ENCODE measurements at places on chromosomes 1 and 21. TPM values are rescaled to one million over a fixed set of nuclear protein-coding genes. Genes with fewer than 3 reads are reported as not detected.

Gene ID3
- 698 TPM for total RNA-seq

Gene PPIAL4G
- total RNA-seq = not detected

GRCh38 chr1:48035371-48036141 lies 38.4 kb upstream of the TRABD2B start:
- H3K4me1 ChIP-seq = peaks cover 36% of the 10 kb centered on the region
- no peaks in the 10 kb centered on the region for H3K36me3 ChIP-seq
- no peak overlapping the region for H3K27ac ChIP-seq
- H3K27me3 ChIP-seq = no peaks in the 10 kb centered on the region
- no peak for DNase-seq

DNA sequence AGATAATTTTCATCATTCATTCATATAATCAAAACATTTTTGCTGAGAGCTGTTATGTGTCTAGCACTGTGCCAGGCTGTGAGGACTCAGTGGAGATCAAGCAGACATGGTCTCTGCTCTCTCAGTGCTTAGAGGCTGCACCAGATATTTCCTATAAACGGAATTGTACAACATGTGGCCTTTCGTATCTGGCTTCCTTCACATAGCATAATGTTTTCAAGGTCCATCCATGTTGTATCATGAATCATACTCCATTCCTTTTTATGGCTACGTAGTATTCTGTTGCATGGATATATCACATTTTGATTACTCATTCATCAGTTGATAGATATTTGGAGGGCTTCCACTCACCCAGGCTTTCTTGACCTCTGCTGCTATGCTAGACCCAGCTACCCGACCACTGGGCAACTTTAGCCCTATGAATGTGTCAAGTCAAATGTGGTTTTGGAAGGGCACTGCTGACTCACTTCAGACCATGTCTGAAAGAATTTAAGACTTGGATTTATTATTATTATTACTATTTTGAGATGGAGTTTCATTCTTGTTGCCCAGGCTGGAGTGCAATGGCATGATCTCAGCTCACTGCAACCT lies 18.5 kb downstream of the NCF2 start:
- no peaks in the 10 kb centered on the region for H3K36me3 ChIP-seq
- H3K27ac ChIP-seq = no peak overlapping the region
- no peak for DNase-seq
- H3K4me3 ChIP-seq = no peak overlapping the region

GRCh38 chr1:81578867-81579266 lies 221.9 kb upstream of the ADGRL2 start:
- no peak overlapping the region for H3K27ac ChIP-seq
- H3K27me3 ChIP-seq = no peaks in the 10 kb centered on the region
- H3K4me3 ChIP-seq = no peak overlapping the region
- H3K4me1 ChIP-seq = peaks cover 43% of the 10 kb centered on the region
- DNase-seq = no peak

DNA sequence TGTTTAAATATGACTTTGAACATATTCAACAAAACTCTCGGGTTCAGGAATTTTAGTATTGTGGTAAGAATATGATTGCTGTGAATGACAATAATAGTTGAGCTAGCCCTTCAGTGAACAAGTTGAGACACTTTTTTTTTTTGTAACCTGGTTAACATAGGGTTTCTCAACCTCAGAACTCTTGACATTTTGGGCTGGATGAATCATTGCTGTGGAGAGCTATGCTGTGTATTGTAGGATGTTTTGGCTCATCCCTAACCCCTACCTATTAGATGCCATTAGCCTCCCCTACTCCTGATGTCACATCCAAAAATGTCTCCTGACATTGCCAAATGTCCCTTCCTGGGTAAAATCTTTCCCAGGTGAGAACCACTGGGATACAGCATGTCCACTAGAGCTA lies 113.7 kb downstream of the RUNX1 start:
- H3K27ac ChIP-seq = no peak overlapping the region
- H3K27me3 ChIP-seq = peaks cover 72% of the 10 kb centered on the region
- no peaks in the 10 kb centered on the region for H3K36me3 ChIP-seq

Measured in cardiac muscle cell (in vitro differentiated cells and primary cell).